ENCODE measurements at places on chromosomes 7 and 10.

DNA sequence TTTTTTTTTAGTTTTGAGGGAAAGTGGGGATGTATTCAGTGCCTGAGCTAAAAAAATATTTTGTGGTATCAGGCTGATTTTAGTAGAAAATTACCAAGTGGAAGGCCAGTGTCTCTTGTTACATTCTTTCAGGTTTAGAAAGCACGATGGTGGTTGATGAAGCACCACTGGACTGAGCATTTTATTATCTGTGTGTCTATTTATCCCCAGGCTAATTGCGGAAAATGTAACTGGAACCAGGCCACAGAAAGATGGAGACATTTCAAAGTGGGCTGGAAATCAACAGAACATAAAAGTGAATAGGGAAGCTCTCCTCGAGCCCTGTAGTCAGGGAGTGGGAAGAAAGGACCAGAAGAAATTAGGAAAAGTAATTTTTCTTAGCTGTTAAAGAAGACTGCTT lies 261.0 kb downstream of the STK31 start:
- DNase-seq = no peak

GRCh38 chr10:58782876-58783851 lies 270.5 kb downstream of the BICC1 start:
- no peak for DNase-seq

- no peak for DNase-seq
Measured at GRCh38 chr10:104256335-104256961, 1.8 kb downstream of the GSTO1 start.

DNA sequence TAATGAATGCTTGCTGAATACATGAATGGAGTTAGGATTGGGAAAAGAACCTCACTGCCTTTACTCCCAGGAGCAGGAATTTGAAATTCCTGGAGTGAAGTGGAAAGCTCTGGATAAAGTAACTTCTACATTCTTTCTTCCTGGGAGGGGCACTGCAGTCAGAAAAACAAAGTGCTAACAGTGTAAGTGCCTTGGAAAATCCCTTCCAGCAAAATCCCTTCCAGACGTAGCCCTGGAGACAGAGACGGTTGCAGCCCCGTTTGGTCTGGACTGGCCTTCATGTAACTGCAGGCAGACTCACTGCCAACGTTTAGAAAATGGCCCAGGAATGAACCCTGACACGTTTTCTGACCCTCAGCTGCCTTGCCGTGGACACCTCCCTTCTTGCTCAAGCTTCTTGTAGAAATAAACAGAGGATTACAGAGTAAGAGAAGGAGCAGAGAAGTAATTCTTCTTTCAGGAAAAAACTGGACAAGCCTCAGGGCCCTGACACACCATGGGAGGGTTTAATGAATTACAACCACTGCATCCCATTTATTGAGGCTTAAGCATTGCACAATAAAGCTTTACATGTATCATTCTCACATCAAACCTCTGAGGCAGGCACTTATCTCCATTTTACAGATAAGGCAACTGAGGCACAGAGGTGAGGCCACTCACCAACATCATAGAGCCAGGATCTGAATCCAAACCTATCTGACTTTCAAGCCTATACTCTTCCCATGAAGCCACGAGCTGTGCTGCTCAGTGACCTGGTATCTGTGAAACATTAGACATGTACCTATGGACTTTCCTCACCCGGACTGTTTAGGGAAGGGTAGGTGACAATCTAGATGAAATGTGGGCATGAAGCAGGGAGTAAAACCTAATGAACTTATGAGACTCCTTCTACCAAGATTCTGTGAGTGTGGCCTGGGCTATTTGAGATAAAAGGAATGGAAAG lies 7.8 kb downstream of the ITPRIP start:
- DNase-seq = no peak

DNA sequence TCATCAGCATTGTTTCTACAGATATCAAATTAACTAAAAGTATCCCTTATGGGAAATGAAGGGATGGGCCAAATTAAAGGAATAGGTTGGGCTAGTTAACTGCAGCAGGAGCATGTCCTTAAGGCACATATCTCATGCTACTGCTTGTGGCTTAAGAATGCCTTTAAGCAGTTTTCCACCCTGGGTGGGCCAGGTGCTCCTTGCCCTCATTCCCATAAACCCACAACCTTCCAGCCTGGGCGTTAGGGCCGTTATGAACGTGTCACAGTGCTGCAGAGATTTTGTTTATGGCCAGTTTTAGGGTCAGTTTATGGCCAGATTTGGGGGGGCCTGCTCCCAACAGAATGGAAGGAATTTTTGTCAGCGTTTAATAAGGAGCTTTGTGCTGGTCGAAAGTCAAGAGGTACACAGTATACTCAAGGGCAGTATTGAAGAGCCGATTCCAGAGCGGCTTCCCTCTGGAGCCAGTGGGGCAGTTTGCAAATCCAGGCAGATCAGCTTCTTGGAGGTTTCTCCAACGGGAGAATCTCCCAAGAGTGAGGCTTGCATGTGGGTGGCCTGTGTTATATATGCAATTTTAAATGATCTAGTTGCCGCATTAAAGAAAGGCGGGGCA lies 7.7 kb downstream of the PFKP start:
- DNase-seq = no peak

- no peak for DNase-seq
Measured at GRCh38 chr7:116570306-116570705, 45.5 kb downstream of the CAV1 start.

DNA sequence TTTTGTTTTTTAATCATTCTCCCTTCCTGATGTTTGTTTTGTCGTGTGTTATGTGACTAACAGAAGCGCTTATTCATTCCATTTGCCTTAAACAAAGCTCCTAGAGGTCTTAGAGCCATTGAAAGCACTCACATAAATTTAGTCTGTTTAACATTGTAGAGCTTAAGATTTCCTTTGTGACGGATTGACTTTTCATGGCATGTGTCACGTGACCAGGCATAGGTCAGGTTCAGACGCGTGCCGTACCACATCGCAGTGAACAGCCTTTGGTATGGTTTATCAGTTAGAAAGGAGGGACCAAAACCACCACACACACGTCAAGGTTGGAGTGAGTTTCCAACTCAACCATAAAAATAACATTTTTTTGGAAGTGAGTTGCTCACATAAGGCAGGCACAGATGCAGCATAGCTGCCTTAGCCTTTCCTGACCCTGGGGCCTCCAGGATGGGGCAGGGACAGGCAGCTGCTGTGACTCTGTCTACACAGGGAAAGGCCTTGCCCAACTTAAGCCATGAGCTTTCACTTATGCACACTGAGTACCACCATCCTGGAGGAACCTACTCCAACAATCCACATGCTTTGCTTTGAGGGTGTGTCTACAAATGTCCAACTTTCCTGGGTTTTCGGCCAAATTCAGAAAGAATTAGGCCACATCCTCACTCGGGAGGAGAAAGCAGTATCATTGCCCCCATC lies 55.5 kb downstream of the WDFY4 start:
- DNase-seq = no peak

- DNase-seq = no peak
Measured at GRCh38 chr7:25858525-25859411, 293.2 kb upstream of the NFE2L3 start.

- DNase-seq = no peak
Measured at GRCh38 chr7:151436446-151437158, 3.3 kb downstream of the CRYGN start.

- peak; percentile 71 for DNase-seq
Measured at GRCh38 chr10:80158598-80159127, 26.1 kb downstream of the PLAC9 start.

- no peak for DNase-seq
Measured at GRCh38 chr7:138654616-138655015, 46.5 kb downstream of the SVOPL start.

DNA sequence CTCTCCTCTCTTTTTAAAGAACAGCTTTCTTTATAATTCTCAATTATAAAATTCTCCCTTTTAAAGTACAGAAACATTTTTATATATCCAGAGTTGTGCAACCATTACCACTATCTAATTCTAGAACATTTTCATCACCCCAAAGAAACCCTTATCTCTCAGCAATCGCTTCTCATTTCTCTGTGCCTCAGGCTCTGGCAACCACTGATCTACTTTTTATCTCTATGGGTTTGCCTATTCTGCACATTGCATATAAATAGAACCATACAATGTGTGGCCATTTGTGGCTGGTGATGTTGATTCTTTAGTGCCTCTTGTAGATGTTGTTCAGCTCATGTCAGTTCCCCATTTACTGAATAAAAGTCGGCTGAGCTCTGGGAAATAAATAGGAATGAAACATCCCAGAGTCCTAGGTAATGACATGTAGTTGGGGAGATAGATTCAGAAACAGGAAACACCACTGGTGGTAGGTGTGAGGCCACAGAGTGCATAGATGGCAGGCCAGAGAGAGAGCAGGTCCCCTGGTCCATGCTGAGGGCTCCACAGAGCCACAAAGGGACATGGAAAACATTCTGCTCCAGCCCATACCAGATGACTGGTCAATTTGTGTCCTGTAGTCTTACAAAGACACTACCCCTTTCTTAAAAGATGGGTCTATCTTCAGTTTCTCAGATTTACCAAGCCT lies 126.5 kb downstream of the PLPP4 start:
- DNase-seq = no peak

DNA sequence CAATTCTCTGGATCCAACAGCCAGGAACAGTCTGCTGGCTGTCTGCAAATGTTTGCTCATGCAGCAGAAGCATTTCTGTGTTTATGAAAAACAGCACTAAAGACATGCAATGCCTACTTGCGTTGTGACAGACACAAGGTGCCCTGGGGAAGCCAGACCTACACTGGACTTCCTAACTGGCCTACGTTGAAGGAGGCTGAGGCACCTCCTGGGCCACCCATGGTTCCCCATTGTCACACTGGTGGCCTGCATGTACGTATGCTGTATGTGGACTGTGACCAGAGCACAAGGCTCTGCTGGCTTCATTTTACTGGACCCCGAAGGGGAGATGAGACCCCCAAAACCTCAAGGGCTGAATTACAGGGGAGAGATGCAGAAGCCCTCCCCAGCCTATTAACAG lies 27.7 kb downstream of the PSAP start:
- DNase-seq = no peak

DNA sequence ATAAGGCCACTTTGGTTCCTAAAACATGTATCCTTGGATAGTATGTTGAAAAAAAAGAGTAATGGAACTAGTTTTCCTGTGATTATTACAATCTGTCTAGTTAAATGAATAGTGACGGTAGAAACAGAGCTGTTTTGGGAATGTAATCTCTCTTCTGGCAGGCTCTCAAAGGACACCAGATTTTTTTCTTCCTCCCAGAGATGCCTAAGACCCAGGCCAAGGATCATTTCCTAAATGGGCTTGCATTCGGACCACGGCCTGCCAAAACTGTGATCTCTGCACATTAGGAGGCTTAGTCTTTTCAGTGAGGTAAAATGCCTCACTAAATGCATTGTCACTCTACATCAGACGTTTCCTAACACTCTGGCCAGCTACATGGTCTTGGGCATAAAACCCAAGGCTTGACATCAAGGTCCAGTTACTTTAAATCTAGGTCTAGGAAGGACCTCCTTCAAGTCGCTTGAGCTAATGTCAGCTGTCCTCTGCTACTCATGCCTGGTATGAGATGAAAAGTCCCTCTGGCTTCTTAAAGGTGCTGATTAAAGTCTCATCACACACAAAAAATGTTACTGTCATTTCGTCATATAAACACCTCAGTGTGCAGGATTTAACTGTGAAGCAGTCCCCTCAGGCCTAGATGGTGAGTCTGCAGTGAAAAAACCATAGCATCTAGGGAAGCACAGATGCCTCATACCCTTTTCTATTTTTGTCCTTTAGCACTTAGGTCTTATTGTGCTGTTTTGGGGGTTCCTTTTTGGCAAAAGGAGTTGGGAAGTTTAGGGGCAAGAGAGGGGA lies 47.7 kb downstream of the DLD start:
- no peak for DNase-seq

DNA sequence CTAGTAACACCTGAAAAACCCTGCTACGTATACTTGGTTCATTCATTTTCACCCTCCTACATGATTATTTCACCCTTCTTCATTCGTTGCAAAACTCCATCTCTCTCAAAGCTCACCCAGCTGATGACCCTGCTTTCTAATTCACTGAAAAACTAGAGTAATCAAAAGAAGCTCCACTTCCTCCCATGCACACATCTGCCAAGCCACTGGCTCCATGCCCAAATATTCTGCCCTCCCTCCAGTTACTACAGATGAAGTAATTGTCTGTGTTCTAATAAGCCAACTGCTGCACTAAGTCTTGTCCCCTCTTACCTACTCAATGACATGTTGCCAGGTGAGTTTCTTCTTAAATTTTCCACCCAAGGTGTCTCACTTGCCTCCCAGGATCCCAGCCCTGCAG lies 96.9 kb upstream of the CCDC71L start:
- DNase-seq = peak; percentile 20
